Neural progenitor cell (in vitro differentiated cells): ENCODE measurements at places on chromosomes 11 and 22.
A peak's percentile ranks its signal among the peaks of the same experiment; 100 is the strongest.

DNA sequence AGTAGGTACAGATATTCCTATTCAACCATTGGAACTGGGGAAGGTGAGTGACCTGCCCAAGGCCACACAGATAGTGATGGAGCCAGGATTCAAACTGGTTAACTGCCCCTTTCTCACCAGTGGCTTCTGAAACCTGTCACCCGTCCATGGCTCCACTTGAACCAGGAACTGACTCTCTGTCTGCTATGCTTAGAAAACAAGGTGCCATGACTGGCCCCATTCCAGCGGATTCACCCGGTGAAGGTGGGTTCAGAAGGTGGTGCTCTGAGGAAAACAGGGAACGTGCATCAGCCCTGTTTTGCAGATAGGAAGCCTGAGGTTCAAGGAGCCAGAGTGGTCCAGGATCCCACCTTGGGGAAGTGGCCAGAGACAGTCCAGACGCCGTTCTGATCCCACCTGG is 2.6 kb upstream of the PATZ1 start:
- DNase-seq = no peak

DNA sequence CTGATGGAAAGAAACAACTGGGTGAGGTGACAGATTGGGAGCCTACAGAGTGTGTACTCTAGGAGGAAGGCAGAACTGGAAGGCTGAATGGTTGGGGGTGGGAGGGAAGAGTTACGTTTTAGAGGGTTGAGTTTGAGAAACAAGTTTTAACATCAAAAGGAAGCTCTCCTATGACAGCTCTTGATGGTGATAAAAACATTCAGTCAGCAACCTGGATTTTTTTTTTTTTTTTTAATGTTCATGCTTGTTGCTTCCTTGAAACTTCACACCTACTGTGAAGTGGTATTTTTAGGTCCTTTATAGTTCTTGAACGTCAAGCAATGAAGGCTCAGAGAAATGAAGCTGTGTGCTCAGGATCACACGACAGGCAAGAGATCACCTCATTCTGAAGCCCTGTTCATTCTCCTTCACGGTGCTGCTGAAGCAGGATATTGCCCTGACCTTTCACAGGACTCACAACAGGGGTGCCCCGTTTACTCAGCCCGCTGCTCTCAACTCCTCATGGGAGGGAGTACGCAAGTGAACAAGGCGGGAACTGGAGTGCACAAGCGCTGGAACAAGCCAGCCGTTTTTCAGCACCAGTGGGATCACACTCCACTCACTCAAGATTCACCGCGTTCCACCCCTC is 1.6 kb upstream of the TMEM109 start:
- DNase-seq = peak; percentile 69

- no peak for DNase-seq
These were observed 1205.1 kb upstream of the CNTN5 start for GRCh38 chr11:97815667-97816066.

DNA sequence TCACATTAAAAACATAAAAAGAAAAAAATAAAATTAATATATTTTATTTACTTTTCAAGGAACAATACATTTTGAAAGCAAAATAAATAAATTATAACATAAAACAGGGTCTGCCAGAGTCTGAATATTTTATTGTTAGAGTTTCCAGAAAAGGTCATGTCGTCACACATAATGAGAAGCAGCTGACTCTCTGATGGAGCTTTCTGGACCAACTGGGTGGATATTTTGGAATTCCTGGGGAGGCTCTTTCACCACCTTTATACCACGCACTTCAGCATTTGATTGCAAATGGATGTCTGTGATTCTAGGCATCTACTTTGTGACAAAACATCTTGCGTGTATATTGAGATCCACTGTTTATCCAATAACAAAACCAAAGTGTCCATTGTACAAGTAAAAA is 455.0 kb upstream of the CCDC179 start:
- no peak for DNase-seq

GRCh38 chr11:75454987-75455386 is 22.0 kb upstream of the KLHL35 start:
- DNase-seq = no peak

DNA sequence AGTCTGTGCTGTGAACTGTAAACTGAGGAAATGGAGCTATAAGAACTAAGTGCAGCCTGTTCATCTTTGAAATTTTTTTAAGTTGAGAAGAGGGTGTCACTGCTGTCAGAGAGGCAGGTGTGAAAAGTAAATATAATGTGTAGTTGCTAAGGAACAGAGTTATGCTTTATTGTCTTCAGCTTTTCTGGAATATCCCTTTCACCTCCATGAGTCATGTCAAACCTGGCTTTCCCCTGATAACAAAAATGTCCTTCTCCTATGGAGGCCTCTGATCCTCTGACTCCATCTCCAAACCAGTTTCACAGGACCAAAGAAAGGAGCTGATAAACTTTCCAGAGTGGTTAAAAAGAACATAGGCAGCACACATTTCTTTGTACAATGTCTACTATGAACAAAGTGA is 12.8 kb upstream of the MUC15 start:
- no peak for DNase-seq

DNA sequence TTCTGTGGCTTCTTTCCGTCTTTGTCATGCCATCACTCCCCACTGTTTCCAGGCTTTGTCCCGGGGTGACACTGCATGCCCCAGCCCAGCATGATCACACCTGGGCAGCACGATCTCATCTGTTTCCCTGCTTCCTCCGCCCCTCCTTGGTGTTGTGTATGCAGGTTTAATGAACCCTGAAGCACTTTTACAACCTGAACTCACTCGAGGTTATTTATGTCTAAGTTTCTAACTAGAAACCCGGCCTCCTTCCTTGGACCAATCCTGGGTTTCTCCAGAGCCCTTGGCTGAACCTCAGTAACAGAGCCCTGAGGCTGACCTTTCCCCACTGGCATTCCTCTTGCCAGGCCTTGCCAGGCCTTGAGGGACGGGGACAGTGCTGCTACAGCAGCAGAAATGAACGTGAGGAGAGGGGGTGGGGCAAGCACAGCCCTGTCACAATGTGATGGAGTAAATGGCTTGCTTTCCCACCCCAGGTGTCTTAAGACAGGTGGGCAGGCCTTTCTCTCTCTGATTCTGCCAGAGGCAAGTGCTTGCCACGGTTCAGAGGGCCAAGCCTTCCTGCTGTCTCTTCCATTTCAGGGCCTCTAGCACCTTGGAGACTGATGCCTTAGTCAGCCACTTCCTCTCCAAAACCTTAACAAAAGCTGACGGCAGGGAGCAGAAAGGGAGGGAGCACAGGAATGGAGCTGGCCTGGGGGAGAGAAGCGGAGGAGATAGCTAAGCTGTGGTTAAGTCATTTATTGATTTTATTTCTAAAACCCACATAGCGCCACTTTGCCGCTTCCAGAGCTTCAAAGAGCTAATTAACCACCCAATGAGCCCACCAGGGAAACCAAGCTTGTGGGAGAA is 3.1 kb upstream of the PYGM start:
- DNase-seq = peak; percentile 47

GRCh38 chr11:68480193-68480592 is 19.6 kb downstream of the PPP6R3 start:
- no peak for DNase-seq

GRCh38 chr11:9714272-9714940 is 50.5 kb downstream of the SWAP70 start:
- no peak for DNase-seq

GRCh38 chr11:122215244-122215992 is 99.4 kb upstream of the BLID start:
- peak; percentile 82 for DNase-seq

GRCh38 chr22:49704345-49705215 is 123.1 kb downstream of the BRD1 start:
- no peak for DNase-seq

- DNase-seq = no peak
These were observed 77.1 kb downstream of the DGCR2 start for GRCh38 chr22:19045094-19045493.

DNA sequence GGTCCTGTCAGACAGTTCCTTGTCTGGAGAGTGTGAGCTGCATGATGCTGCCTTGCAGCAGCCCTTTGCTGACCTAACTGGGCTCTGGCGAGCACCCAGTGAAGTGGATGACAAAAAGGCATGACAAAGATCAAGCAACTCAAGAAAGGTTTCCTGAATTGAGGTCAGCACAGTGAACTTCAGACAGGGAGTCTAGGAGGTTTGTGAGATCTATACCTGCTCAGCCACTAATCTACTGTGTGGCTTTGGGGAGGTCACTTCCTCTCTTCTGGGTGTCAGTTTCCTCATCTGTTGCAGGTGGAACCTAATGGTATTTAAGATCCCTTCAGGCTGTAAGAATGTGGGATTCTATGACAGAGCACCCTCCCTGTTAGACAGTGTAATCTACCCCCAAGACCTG is 213.9 kb upstream of the NARS2 start:
- no peak for DNase-seq

- no peak for DNase-seq
These were observed 489 bp downstream of the NUP98 start for GRCh38 chr11:3796801-3797328.

DNA sequence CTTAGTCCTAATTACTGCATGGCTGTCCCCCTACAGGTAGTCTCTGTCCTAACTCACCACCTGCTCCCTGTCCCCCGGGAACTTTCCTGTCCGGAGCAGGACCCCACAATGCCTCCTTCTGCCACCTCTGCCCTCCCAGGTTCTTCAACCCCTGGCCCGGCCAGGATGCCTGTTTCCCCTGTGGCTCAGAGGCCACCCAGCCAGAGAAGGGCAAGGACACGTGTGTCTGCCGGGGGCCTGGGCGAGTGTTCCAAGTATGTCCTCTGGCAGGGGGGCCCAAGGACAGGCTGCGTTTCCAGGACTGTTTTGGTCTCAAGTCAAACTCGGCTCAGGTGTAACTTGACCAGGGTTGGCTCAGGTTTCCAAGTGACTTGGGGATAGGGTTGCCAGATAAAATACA is 63.8 kb downstream of the BTG4 start:
- no peak for DNase-seq

DNA sequence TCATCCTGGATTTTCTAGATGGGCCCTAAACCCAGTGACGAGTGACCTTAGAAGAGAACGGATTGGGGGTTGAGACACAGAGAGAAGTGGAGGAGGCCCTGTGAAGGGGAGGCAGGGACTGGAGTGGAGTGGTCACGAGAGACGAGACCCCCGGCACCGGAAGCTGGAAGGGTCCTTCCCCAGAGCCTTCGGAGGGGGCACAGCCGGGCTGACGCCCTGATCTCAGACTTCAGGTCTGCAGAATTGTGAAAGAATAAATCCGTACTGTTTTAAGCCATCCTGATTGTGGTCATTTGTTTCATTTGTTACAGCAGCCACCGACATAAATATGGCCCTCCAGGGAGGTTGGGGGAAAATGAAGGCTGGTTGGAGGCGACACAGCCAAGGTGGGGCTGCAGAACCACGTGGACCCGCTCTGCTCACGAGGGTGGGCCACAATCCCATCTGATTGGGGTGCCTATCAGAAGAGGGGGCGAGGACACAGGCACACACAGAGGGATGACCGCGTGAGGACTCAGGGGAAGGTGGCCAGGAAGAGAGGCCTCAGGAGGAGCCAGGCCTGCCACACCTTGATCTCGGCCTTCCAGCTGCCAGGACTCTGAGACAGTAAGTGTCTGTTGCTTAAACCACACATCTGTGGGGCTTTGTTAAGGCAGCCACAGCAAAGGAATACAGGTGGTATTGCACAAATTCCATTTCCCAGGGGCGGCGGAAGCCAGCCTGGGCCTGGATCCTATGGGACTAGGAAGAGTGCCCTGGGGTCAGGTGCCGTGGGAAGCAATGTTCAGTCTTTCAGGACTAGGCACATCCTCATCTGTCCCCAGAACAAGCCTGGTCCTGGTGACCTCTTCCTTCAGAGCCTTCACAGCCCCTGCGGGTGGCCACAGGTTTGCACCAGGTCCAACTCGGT is 73.3 kb upstream of the SHANK2 start:
- no peak for DNase-seq

DNA sequence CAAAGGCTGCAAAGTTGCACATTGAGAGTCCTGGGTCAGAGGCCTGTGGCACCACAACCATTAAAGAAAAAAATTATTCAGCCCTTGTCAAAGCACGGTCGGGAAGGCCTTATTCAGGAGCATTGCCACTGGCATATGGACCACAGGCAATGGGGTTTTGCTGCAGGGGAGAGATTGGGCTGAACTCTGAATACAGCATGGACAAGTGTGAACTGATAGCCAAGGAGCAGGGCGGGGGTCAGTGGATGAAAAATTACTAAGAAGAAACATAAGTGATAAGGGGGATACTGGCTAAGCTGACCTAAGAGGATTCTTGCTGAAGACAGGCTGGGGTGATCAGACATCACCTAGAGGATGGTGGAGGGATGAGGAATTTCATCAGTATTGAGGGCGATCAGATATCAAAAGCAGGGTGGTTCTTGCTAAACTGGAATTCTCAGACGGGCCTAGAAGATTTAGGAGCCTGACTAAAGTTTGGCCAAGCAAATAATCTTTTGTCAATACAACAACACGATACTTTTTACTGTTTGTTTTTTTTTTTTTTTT is 3.3 kb upstream of the DGCR8 start:
- DNase-seq = no peak

DNA sequence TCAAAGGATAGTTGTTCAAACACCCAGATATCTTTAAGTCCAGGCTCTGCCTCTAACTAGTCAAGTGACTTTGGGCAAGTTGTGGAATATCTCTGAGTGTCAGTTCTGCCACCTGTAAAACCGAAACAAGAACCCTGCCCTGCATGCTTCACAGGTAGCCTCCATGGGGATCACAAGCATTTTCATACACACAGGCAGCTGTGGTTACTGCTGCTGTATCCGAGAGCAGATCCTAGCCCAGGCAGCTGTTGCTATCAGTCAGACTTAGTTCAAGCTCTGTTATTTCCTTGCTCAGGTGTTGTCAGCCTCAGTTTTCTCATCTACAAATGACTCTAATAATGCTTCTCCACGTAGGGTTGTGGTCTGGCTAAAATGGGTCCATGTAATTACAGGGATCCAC is 6.5 kb upstream of the RASD2 start:
- no peak for DNase-seq

DNA sequence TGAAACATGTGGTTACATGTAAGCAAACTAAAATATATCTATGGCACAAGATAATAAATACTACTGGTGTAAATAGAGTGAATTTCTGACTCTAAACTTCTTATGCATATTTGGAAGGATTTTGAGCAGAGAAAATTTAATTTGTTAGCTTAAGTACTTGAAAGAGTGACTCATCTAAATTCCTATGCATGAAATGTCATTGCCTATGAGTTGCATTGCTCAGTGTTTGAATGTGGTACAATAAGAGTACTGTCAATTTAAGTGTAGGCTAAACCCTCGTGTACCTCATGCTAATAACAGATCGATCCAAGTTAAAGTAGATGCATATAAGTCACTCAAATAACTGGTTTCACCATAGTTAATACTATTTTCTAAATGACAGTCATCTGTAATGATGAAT is 5.3 kb upstream of the CARD18 start:
- no peak for DNase-seq

DNA sequence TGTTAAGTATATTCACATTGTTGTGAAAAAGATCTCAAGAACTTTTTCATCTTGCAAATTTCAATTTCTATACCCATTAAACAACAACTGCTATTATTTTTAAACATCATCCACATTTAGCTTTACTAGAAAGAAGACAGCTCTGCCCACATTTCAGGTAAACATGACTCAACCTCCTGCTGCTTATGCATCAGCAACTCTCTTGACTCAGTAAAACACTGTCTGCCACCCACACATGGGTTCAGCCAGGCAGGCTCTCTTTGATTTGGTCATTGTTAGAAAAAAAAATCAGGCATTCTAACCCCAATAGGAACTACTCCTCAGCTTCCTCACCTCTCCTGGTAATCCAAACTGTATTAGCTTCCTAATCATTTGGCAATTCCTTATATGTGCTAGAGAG is 5.1 kb upstream of the ENDOD1 start:
- DNase-seq = no peak

- DNase-seq = no peak
These were observed 36.4 kb upstream of the TH start for GRCh38 chr11:2207773-2208621.

GRCh38 chr11:63142459-63142858 is 1.6 kb downstream of the SLC22A24 start:
- DNase-seq = no peak
